ENCODE measurements at places on chromosomes 6 and 20.

DNA sequence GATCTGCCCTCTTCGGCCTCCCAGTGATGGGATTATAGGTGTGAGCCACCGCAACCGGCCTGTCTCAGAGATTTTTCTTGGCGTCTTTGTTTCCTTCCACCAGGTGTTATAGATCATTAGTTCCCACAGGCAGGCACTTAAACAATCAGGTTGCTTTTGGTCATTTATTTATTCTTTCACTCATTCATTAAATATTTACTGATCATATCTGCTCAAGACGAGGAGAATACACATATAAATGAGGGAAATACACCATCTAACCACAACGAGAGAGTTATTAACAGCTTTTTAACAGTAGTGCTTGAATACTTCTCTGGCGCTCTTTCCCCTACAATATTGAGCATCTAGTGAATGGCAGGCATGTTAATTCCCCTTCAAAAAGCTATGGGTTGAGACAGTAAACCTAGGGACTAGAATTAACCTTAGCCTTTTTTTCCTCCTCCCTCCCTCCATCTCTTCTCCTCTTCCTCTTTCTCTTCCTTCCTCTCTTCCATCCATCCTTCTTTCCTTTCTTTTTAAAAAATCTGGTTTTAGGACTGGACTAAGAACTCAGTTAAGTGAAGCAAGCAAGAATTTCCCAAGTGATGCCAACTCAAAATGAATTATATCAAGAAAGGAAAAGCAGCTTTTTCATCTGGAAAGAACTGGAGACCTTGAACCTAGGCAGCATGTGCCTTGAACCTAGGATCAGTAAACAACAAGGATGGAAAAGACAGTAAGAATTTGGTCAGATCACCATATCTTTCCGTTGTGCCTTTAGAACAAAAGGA, 41.1 kb upstream of the RFPL4B start:
- no peak for DNase-seq

DNA sequence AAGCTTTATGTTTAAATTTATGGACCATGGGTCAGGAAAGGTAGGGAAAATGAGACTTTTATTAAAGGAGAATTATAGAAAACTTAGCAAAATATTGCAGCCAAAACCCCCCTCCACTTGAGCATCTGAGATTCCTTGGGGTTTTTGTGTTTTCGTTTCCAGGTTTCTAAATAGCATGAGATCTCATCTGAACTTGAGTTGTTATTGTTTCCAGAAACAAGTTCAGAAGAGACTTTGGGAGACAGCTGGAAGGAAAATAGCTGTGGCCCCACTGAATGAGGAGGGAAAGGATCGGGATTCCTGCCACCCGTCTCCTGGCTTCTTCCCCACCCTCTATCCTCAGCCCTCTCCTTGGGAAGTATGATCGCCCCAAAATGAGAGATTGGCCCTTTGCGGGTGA, 75.5 kb downstream of the TBC1D7 start:
- no peak for DNase-seq

GRCh38 chr20:61744691-61745396, 320.8 kb downstream of the TAF4 start:
- DNase-seq = no peak

GRCh38 chr6:88866856-88867255, 96.6 kb downstream of the RNGTT start:
- DNase-seq = no peak

DNA sequence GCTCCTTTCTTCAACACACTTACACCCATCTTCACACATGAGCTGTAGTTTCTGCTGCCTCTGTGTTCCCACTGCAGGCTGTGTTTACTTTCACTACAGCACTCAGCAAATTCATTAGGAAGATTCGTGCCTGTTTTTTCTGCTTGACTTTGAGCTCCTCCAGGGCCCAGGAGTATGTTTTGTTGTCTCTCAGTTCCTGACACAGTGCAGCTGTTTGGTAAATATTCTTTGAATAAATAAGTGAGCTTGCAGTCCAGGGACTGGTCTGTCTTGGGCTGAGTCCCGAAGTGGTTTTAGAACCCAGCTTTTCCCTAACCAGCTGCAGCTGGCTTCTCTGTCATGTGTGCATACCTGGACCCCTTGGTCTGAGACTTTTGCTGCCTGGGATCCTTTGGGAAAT, 46.6 kb upstream of the CCN6 start:
- DNase-seq = no peak

DNA sequence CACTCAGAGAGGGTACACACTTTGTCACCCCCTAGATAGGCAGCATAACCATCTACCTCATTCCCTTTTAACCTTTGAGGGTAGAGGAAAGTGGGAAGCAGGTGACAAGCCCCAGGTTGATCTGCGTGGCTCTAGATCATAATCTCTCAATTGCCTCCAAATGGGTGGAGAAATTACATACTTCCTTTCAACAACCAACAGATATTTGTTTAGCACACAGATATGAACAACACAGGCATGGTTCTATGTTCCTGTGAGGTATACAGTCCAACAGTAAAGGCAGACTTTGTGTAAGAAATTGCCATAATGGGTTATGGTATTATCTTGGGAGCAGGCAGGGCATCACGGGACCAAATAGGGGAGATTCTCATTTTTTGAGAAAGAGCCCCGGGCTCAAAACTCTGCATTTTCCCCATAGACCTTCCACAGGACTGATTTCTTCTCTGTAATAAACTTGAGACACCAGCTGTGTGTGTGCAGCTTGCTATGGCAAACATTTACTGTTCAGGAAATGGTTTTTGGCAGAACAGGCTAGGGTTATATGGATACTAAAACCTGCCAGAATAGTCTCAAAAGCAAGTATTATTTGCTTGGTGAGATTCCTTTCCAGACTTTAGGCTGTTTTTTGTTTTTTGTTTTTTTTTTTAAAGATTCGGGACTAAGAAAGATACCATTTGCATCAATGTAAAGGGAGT, 126.2 kb downstream of the CD164 start:
- DNase-seq = no peak

DNA sequence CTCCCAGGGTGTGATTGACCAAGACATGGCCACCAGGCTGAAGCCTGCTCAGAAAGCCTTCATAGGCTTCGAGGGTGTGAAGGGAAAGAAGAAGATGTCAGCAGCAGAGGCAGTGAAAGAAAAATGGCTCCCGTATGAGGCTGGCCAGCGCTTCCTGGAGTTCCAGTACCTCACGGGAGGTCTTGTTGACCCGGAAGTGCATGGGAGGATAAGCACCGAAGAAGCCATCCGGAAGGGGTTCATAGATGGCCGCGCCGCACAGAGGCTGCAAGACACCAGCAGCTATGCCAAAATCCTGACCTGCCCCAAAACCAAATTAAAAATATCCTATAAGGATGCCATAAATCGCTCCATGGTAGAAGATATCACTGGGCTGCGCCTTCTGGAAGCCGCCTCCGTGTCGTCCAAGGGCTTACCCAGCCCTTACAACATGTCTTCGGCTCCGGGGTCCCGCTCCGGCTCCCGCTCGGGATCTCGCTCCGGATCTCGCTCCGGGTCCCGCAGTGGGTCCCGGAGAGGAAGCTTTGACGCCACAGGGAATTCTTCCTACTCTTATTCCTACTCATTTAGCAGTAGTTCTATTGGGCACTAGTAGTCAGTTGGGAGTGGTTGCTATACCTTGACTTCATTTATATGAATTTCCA, 4.6 kb upstream of the SNRNP48 start:
- no peak for DNase-seq

DNA sequence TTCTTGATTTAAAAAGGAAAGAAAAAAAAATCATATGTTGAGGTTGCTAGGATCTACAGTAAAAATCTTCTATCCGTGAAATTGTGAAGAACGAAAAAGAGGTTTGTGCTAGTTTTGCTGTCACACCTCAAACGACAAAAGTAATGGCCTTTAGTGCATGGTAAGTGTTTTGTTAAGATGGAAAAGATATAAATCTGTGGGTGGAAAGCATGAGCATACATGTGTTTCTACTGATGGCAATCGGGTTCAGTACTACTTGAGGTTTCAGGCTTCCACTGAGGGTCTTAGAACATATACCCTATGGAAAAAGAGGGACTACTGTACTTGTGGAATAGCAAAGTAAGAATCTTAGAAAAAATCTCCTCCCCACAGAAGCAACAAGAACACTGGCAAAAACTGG, 58.0 kb downstream of the AHI1 start:
- no peak for DNase-seq

DNA sequence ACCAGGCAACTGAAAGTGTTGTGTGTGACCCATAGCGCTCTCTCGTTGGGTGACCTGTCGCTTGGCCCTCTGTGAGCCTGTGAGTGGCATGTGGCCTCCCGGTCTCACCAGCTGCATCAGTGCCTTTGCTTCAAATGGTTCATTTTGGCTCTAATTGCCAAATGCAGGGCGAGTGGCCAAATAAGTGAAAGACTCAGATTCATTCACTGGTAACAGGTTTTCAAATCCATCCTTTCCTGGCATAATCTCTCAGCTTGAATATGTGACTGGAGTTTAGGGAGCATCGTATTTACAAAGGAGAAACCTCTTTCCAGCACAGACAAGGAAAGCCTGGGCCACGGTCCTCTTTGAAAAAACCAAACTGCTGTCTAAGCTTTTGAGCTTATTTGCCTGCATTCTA, 321.6 kb upstream of the QKI start:
- DNase-seq = no peak

- DNase-seq = no peak
Observed at GRCh38 chr20:62749851-62750445, 41.3 kb downstream of the NTSR1 start.

GRCh38 chr6:123802697-123803503, 765 bp upstream of the NKAIN2 start:
- peak; percentile 91 for DNase-seq

DNA sequence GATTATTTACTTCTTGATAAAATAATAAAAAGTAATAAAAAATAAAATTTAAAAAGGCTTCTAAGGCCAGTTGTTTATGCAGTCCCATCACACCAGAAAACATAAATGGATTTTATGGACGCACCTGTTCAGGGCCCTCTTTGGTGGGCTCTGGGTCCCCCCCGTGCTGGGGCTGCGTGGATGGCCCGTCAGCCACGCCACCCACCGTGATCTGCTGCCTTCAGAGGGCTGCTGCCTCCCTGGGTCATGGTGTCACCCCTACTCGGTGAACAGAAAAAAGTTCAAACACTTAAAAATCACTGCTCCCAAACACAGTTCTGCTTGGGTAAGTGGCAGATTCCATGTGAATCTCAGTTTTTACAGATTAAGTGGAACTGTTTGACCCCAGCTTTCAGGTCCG, 447.6 kb upstream of the AGPAT4 start:
- no peak for DNase-seq

- peak; percentile 68 for DNase-seq
Observed at GRCh38 chr6:104527761-104528415, 331.8 kb downstream of the HACE1 start.

DNA sequence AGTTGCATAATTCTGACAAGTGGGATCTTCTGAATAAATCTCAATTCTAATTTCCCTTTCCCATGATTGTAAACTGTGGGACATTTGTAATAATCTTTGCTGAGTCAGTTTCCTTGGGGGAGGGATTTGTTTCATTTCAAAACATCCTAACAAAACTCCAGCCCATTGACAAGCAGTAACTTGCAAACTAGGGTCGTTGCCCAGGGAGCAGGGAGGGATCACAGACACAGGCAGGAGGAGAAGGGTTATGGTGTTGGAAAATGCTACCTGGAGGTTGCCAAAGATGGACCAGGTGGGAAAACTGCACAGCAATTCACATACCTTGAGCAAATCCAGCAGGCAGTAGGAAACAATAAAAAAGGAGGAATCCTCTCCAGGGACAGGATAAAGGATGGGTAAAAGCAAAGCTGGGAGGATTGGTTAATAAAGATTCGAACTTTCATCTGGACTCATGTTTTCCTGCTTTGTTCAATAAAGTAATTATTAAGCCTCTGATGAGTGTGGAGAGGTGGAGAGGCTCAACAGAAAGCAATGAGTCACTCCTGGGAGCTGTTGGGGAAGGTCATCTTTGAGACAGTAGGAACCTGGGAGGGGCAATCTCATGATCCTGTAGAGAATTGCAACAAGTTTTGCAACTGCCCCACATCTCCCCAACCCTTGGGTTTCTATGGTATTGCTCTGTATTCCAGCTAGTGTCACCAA, 87.3 kb upstream of the AKIRIN2 start:
- DNase-seq = peak; percentile 27

- DNase-seq = peak; percentile 94
Observed at GRCh38 chr6:6724539-6725467, 136.3 kb downstream of the LY86 start.

- DNase-seq = no peak
Observed at GRCh38 chr6:28978959-28979561, 26.1 kb downstream of the ZNF311 start.

- DNase-seq = no peak
Observed at GRCh38 chr6:11996751-11997150, 15.4 kb upstream of the HIVEP1 start.
